ENCODE measurements at places on chromosomes 6 and 20.

- DNase-seq: no peak
These were observed 258.8 kb downstream of the TMEM242 start for GRCh38 chr6:157064502-157064901.

DNA sequence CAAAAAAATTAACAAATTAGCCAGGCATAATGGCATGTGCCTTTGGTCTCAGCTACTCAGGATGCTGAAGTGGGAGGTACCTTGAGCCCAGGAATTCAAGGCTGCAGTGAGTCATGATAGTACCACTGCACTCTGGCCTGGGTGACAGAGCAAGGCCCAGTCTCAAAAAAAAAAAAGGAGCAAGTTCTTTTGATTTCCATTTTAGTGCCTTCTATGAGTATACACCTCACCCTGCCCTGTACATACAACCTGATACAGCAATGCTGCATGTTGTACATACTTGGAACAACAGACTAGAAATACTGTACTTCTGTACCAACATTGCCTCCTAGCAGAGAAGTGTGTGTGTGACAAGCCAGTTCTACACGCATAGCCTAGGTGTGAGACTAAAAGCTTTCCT, 97.3 kb upstream of the CARMIL1 start:
- DNase-seq: peak; percentile 11

- no peak for DNase-seq
These were observed 11.7 kb downstream of the SMLR1 start for GRCh38 chr6:130838951-130839350.

DNA sequence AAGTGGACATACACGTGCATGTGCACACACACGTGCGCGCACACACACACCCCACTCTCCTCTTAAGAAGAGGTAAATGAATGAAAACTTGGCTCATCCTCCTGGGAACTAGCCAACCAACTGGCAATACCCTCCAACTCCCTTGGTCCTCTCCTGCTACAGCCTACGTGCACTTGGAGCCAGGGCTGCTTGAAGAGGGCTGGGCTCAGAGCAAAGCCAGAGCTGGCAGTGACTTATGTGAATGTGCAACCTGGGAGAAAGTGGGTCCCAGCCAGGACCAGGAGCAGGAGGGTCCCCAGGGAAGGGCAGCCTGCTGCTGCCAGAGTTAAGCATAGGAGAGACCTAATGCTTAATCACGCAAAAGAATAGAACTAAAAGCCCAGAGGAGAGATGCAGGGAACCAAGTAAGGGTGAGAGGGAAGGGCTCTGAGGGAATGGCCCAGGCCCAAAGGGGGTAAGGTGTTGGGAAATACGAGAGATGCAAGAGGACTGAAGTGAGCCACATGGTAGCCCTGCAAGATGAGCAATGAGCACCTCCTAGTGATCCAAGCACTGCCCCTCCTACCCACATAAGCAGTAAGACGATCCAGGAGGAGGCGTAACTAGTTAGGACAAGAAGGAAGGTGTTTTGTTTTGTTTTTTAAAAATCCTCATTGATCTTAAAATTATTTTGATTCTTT, 24.7 kb downstream of the TRAF3IP2 start:
- peak; percentile 39 for DNase-seq

- no peak for DNase-seq
These were observed 33.5 kb downstream of the GCM1 start for GRCh38 chr6:53115113-53115512.

GRCh38 chr6:111480988-111481822, 1.8 kb downstream of the REV3L start:
- peak; percentile 30 for DNase-seq

- DNase-seq: peak; percentile 33
These were observed at the start of gene GID8 for GRCh38 chr20:62938105-62938888. GID8 (plus strand) TSS chr20:62938147; CDS start chr20:62941503, 3,356 bp downstream.

DNA sequence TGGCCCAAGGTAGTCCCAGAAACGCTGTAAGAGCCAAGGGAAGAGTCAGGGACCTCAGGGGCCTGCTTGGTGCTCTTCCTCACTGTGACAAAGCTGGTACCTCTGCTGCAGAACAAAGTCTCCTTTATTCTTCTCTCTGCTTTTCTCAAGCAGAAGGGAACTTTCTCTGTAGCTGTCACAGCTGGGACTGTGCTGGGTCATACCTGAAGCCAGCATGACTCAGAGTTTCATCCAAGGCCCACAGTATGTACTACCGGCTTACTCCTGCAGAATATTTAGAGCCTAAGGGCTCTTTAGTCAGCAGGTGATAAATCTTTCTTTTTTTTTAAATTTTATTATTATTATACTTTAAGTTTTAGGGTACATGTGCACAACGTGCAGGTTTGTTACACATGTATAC, 183.2 kb downstream of the TINAG start:
- DNase-seq: no peak

GRCh38 chr20:20802328-20802727, 89.9 kb upstream of the RALGAPA2 start:
- DNase-seq: no peak

DNA sequence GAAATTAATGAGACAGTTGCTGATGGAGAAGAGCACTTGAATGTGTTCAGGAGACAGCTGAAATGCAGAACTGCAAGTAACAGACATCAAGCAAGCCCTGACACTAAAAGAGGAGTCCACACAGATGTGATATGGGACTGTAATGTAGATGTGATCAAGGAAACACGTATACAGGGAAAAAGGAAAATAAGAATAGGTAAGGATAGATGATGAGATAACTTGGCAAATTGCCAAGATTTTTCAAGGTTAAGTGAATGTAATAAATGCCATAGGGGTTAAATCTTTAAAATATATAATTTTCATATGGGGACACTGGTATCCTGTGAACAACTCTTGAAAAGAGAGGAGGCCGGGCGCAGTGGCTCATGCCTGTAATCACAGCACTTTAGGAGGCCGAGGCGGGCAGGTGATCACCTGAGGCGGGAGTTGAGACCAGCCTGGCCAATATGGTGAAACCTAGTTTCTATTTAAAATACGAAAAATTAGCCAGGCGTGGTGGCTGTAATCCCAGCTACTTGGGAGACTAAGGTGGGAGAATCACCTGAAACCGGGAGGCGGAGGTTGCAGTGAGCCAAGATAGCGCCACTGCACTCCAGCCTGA, 7.2 kb upstream of the SNX14 start:
- DNase-seq: no peak

- peak; percentile 47 for DNase-seq
These were observed at the start of gene SOBP for GRCh38 chr6:107489636-107490565. SOBP (plus strand) TSS chr6:107490117; CDS start chr6:107490617, 500 bp downstream.

GRCh38 chr6:19536838-19537237, 300.3 kb upstream of the ID4 start:
- DNase-seq: no peak

DNA sequence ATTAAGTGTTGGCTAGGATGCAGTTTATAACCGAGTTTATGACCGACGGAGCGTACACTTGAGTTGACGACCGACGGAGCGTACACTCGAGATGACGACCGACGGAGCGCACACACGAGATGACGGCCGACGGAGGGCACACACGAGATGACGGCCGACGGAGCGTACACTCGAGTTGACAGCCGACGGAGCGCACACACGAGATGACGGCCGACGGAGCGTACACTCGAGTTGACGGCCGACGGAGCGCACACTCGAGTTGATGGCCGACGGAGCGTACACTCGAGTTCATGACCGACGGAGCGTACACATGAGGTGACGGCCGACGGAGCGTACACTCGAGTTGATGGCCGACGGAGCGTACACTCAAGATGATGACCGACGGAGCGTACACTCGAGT, 119.8 kb downstream of the HUS1B start:
- DNase-seq: no peak

GRCh38 chr20:32387252-32387651, 29.1 kb downstream of the ASXL1 start:
- peak; percentile 40 for DNase-seq

GRCh38 chr6:41428996-41429421, 93.6 kb downstream of the NCR2 start:
- DNase-seq: peak; percentile 18

DNA sequence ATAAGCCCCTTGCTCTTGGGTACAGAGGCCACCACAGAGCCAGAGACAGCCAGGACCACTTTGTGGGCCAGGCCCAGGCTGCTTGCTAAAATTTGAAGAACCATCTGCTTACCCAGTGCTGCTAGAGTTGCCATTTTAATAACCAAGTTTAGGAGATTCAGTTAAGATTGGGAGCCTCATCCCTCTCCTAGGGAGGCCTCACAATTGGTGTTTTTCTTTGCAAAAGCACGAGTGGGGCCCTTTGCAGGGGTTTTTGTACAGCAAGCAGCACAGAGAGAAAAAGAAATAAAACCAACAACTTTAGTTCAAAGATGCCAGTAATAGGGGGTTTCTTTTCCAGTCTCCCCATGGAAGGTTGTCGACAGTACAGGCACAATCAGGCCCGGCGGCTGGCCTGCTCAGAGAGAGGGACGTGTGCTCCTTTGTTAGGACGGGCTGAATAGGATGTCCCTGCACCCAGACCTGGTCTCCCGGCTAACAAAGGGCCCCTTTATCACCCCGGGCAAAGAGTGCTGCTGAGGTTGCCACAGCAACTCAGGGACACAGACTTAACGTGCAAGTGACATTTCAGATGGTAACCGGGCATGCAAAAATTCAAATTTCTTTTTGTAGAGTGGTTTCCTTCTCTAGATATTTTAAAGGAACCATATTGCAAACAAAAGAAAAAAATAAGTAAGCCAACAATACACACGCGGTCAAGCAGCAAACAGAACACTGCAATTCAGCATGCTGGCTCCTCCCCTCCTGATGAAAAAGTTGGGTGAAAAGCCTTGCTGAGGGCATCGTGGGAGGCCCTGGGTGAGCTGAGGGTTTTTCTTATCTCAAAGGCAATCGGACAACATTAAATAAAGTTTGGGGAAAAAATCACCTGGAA, 10.5 kb upstream of the TOX2 start:
- no peak for DNase-seq

DNA sequence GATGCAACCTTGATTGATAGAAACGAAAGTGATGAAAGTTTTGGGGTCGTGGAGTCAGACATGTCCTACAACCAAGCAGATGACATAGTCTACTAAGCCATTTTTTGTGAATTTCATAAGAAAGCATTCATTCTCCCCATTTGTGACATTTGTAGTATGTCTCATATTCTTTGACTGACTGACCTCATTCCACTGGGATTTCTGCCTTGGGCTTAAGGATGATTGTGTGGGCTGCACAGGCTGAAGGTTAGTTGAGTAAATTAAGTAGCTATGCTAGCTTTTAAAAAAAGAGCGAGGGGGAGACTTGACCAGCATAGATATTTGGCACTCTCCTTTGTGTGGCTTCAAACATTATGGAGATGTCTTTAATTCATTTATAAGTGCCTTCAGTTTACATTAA, 28.9 kb downstream of the STMND1 start:
- peak; percentile 38 for DNase-seq
